ENCODE measurements at places on chromosomes 7 and 10.

DNA sequence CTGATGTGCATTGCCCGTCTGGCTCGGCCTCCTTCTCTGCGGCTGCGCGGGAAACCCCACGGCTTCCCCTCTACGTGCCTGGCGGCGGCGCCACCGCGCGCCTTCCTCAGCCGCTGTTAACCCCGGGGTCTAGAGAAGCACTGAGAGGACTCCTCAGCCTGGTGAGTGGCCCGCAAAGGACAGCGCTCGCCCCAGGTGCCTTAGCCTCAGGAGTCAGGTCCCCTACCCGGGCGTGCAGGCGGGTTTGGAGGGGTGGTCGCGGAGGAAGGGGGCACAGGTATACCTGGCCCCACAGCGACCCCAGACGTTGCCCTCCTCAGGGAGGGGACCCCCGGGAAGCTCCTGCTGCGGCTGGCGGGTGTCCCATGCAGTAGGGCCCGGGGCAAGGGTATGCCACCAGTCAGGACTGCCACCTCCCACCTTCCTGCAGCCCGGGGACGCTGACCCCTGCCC, 51.0 kb downstream of the ARL5B start:
- DNase-seq = no peak

DNA sequence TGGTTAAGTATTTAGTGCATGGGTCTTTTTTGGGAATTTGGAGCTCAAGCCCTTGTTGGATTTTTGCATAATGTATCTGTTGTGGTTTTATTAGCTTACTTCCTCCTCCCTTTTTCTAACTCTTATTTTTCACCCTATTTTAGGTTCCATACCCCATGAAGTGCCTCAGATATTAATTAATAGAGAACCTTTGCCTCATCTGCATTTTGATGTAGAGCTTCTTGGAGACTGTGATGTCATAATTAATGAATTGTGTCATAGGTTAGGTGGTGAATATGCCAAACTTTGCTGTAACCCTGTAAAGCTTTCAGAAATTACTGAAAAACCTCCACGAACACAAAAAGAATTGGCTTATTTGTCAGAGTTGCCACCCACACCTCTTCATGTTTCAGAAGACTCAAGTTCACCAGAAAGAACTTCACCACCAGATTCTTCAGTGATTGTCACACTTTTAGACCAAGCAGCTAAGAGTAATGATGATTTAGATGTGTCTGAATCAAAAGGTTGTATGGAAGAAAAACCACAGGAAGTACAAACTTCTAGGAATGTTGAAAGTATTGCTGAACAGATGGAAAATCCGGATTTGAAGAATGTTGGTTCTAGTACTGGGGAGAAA, 28.0 kb downstream of the SIRT1 start:
- DNase-seq = no peak

GRCh38 chr7:117114272-117114671, 161.0 kb downstream of the ST7 start:
- no peak for DNase-seq

DNA sequence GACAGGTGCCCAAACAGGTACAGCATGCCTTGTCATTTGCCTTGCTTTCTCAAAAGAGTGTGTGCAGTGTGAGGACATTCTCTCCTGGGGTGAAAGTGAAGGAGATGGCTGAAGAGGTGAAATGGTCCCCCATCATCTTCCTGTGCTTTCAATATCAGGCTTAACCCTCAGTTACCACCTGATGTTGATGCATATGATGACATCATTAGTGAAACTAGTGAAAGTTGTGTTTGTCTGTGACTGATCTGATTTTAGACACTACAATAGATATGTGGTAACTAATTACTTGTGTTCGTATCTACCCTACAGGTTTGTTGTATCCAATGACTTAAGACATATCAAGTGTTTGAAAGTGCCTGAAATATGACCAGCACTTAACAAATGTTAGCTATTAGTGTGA, 24.4 kb upstream of the LRRC18 start:
- no peak for DNase-seq

DNA sequence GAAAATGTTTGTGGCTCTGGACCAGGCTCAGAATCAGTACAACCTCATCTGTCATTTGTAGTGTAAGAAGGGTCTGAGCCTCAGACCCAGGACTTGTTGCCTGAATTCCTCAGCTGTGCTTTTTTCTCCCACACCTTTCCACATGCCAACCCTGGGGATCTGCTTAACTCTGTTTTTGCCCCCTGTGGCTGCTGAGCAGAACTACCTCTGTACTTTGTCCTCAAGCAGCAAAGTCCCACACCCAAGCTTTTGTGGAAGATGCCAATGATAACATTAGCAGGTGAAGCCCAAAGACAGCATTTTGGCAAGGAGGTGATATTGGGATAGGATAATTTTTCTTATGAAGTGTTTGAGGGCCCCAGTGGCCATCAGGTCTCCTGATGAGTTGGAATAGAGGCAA, 5.8 kb upstream of the CYP2C18 start:
- DNase-seq = no peak

- DNase-seq = no peak
Observed at GRCh38 chr7:122528879-122529481, 169.9 kb downstream of the RNF133 start.

GRCh38 chr7:30880941-30881340, 30.7 kb upstream of the AQP1 start:
- DNase-seq = no peak

DNA sequence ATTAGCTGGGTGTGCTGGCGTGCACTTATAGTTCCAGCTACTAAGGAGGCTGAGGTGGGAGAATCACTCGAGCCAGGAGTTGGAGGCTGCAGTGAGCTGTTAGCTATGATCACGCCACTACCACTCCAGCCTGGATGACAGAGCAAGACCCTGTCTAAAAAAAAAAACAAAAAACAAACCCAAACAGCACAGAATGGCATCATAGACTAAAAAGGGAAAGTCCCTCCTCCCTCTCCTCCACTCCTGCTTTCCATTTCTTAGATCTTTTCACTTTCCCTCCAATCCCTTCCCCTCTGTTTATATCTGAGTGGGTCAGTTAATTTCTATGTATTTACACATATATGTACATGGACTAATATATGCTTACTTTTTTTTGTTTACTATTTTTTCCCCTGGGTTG, 10.4 kb upstream of the PIP4K2A start:
- DNase-seq = no peak

- DNase-seq = no peak
Observed at GRCh38 chr10:31944071-31944433, 15.4 kb upstream of the ARHGAP12 start.

GRCh38 chr7:40899151-40899550, 764.3 kb downstream of the SUGCT start:
- DNase-seq = no peak
